ENCODE measurements at places on chromosomes 7 and 10.

GRCh38 chr7:33970536-33970935 is 65.2 kb downstream of the BMPER start:
- no peak for DNase-seq

GRCh38 chr10:60203993-60204618 is 185.6 kb downstream of the ANK3 start:
- peak; percentile 33 for DNase-seq

- no peak for DNase-seq
Observed at GRCh38 chr10:46314071-46314470, 27.3 kb downstream of the ANTXRL start.

DNA sequence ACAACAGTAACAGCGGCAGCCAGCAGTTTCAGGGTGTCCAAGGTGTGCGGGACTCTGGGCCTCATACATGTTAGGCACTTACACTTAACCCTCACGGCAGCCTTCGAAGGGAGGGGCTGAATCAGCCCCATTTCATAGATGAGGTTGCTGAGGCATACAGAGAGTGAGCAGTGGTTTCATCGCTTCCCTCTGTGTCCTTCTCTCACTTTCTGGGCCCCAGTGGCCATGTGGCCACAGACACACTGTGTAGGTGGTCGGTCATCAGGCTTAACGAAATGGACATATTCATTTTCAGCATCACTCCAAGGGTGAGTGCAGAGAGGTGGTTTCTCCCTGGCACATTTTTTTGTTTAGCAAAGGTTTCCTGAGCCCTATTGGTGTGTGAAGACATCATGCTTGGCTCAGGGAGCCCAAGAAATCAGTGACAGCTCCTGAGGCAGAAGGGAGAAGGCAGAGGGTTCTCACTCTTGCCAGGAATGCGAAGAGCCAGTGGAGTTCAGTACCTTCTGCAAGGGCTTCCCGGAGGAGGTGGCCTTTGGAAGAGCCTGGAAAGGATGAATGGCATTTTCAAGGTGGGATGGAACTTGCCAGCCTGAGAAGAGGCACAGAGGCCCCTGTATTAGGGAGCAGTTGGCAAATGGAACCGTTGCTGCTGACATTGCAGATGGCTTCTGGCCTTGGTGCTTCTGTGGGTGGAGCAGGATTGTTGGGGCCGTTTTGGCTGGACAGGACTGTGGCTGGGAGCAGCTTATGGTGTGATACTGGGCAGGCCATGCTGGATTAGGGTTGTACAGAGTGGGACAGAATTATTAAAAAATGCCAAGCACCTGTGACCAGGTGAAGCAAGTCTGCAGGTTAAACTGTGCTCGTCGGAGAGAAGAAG is 61.7 kb upstream of the PPIF start:
- DNase-seq = no peak

DNA sequence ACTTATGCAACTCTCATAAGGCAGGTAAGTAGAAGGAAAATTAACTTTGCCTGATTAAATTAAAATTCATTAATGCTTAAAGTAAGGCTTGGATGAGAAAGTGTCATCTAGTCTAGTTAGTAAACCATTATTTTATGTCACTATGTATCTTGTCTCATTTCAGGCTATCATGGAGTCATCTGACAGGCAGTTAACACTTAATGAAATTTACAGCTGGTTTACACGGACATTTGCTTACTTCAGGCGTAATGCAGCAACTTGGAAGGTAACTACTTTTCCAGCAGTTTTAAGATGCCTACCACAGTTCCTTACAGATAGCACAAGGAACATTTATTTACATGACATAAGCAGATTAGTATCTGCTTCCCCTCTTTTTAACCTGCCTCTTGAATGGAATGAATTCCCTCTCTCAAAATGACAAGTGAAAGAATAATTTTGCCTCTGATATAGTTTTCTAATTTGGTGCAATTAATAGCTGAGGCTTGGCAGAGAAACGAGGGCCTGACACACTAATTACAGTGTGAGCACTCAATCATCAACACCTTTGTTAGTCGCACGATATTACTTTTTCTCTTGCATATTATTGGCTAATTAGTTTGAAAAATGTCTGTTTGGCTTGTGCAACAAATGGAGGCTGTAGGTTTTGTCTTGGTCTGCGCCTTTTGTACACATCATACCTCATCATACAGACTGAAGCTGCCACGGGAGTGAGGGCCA is 245.0 kb downstream of the FOXP2 start:
- DNase-seq = no peak

GRCh38 chr10:97876402-97876801 is 26.8 kb downstream of the GOLGA7B start:
- no peak for DNase-seq

DNA sequence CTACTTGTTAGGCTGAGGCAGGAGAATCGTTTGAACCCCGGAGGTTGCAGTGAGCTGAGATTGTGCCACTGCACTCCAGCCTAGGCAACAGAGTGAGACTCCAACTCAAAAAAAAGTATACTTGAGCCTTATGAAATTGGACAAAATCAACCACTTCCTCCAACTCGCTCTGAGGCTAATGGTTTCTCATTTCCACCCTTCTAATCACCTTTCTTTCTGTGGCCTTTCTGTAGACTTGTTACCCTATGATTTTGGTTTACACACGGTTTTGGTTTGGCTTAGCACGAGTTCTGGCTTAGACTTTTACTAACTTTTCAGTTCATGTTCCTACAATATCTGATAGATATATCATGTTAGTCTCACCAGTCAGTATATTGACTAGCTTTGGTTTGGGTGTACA is 152.0 kb downstream of the PHTF2 start:
- DNase-seq = no peak

DNA sequence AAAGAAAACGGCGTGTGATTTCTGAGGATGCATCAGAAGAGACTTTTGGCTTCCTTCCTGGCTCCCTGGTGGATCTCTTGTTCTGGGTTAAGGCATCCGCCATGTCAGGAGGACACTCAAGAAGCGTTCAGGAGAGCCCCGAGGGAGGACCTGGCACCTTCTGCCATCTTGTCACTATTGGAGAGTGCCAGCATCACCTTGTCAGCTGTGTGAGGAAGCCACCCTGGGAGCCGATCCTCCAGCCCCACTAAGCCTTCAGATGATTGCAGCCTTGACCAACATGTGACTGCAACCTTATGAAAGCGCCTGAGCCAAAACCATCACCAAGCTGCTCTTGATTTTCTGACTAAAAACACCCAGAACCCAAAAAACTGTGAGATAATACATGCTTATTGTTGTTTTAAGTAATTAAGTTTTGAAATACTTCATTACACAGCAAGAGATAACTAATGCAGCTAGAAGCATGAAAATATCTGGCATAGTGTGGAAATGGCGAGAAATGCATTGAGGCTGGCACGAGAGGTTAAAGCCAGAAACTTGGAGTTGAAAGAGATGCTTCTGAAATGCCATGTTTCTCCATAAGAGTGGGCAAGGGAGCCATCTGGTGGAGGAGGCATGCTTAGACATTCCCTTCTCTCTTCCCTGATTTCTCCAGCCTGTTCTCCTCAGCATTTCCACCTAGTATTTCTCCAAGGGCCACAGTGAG is 5.4 kb upstream of the ZFYVE27 start:
- DNase-seq = peak; percentile 76
